NCI-H146 (cell line): ENCODE measurements at places on chromosomes 6 and 20.

DNA sequence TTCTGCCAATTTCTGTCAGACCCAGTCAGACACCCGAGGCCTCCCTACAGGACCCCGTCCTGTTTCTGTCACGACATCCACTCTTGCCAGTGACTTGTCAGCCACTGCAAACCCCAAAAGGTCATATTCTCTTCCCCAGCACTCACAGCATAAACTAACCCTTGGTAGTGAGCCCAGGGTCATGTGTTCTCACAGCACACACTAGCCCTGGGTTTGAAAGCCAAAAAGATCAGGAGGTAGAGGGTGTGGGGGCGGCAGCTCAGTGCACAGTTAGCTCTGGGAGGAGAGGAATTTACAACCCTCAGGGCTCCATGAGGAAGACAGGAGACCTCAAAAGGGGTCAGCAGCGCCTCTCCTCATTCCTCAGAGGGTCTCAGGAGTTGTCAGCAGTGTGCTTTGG lies 9.9 kb upstream of the SNX9 start:
- no peak for DNase-seq

DNA sequence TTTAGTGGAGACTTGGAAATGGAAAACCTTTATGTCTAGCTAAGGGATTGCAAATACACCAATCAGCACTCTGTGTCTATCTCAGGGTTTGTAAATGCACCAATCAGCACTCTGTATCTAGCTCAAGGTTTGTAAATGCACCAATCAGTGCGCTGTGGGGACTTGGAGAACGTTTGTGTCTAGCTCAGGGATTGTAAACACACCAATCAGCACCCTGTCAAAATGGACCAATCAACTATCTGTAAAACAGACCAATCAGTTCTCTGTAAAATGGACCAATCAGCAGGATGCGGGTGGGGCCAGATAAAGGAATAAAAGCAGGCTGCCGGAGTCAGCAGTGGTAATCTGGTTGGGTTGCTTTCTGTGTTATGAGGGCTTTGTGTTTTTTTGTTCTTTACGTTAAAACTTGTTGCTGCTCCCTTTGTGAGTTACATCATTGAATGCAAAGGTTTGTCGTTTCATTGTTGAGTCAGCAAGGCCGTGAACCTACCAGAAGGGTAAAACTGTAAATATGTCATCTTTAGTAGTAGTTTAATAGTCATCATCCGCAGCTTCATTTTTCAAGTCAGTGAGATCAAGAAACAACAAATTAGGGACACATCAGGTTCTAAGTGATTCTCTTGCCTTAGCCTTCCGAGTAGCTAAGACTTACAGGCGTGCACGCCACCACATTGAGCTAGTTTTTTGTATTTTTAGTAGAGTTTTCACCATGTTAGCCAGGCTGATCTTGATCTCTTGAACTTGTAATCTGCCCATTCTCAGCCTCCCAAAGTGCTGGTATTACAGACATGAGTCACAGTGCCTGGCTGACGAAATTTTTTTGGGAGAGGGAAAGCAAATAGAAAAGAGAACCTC lies 22.7 kb upstream of the NUP153 start:
- DNase-seq: no peak

DNA sequence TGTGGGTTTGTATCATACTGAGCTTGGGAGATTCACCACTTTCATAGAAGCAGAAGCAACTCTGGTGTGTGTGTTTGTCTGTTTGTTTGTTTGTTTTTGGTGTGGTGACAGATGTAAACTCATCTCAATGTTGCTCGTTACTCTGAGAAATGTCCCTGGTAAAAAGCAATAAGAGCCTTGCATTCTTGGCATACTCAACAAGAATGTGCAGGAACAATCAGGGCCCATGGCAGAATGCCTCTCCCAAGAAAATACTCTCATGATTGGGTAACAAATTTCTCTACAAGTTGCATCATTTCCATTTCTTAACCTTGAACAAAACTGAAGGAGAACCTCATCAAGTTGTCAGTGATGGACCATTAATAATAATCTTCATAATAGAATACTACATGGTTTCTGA lies 43.0 kb upstream of the PKHD1 start:
- no peak for DNase-seq

- DNase-seq: no peak
Measured at GRCh38 chr6:42158011-42158410, 15.2 kb upstream of the GUCA1A start.

DNA sequence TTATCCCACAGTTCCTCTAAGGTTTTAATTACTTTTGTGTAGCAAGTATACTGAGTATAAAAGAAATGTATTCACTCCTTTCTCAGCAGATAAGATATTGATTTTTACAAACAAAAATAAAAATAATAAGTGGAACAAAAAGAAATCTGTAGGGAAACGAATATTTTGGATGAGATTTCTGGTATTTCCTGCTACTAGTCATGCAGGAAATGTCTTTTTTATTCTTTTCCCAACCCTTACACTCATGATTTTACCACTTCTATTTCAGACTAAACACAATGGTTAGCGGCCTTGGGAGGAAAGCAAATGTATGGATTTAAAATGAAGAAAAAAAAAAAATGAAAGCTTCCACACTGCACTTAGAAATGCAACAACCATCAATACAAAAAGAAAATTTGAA lies 580.5 kb upstream of the MARCKS start:
- no peak for DNase-seq

GRCh38 chr20:32125506-32125905 lies 16.0 kb downstream of the TM9SF4 start:
- no peak for DNase-seq

GRCh38 chr6:52641388-52641787 lies 29.5 kb upstream of the TMEM14A start:
- DNase-seq: no peak

DNA sequence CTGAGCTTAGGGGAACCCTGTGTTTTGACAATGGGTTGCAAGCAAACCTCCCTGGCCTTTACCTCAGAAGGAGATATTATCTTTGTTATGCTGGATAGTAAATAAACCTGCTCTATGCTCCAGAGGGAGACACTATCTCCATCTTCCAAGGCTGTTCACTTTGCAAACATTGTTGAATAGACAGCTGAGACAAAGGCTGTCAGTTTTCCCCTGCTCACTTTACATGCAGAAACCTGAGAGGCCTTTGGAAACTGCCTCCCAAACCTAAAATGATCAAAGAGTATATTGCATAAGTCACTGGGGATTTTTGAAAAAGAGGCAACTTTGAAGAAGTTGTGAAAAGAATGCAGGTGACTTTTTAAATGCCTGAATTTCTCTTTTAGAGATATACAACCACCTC lies 61.6 kb downstream of the MRAP2 start:
- peak; percentile 27 for DNase-seq

DNA sequence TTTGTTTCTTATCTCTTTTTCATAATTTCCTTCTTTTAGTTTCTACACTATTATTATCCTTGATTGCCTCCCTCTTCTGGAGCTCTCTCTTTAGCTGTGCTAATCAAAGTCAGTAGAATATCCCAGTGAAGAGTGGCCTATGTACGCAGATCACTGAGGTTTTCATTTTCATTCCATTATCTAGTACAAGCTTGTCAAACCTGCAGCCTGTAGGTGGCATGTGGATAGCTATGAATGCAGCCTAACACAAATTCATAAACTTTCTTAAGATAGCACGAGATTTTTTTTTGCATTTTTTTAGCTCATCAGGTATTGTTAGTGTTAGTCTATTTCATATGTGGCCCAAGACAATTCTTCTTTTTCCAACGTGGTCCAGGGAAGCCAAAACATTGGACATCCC lies 825.7 kb upstream of the MAP3K7 start:
- no peak for DNase-seq

DNA sequence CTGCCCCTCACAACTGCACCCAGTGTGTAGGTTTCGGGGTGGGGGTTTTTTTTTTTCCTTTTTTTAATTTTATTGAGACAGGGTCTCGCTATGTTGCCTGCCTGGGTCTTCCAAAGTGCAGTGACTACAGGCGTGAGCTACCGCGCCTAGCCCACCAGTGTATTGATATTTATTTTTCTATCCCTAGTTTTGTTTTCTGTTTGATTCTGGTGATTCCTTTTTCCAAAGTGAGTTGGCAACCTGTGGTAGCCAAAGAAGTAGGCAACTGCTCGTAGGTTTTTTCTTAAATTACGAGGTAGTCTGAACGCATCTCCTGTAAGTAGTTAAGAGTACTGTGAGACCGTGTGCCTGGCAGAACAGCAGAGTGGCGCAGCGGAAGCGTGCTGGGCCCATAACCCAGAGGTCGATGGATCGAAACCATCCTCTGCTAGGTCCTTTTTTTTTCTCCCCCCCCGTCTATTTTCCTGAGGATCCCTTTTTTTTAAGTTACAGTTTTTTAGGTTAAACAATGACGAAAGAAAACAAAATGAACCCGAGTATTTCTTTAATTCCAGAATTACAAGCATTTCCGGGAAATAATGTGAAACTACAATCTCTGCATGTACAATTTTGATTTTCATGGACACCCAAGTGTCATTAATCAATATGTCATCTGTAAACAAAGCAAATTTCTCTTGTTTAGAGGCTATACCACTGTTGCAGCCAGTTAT lies 78.7 kb upstream of the BTN3A2 start:
- peak; percentile 62 for DNase-seq

GRCh38 chr6:136114661-136115060 lies 135.4 kb downstream of the MTFR2 start:
- DNase-seq: peak; percentile 60

- DNase-seq: no peak
Measured at GRCh38 chr6:110017306-110017705, 39.2 kb downstream of the GPR6 start.

- DNase-seq: no peak
Measured at GRCh38 chr20:33162753-33163152, 5.2 kb upstream of the BPIFA2 start.

GRCh38 chr6:111871725-111872400 lies 1.4 kb downstream of the FYN start:
- peak; percentile 81 for DNase-seq

GRCh38 chr6:158868890-158869825 lies 50.0 kb upstream of the EZR start:
- peak; percentile 100 for DNase-seq

DNA sequence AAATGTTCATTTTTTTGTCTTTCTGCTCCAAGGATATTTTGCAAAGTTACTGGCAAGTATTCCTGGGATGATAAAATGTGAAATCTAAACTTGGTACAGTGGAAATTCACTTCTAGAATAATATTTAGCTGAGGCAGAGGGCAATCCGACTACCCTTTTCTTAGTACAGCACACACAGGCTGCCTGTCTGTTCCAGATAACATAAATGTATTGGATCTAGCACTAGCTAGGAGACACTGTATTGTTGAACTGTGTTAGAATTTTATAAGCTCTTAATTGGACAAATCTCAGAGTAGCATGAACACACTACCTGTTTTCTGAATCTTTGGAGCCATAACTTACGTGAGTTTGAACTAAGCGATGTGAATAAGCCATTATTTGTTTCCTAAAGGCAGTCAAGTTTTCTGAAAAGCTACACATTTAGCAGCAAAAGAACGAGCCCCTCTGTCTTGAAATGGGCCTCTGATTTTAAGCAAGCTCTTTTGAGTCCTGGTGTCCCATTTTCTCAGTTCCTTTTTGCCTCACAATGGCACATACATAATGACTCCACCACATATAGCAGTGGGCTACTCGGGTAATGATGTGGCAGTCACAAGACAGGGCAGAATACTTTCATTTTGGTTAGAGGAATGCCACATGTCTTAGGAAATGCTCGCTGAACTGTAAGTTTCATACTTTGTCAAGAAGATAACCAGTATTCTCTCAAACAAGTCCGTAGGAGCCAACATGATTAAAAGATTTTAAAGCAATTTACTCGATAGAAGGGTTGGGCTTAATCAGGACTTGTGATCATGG lies 116.5 kb upstream of the ESR1 start:
- DNase-seq: no peak

DNA sequence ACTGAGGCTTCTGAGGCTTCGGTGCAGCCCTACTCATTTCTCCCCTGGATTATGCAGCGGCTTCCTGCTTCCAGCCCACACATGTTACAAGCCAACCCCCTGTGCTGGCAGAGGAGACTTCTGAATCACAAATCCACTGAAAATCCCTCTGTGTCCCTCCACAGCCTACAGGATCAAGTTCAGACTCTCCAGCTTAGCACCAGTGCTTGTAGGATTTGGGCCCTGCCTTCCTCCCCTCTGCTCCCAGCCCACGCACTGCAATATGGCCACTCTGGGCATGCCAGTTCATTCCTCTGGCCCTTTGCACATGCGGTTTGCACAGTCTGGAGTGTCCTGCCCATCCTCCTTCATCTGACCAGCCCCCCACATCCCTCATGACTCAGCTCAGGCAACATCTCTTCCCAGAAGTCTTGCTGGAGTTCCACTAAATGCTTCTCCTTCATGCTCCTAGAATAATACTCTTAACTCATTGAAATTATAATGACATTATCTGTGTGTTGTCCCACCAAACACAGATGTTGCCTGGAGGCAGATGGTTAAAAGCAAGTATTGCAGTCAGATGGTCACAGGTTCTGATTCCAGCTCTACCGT lies 15.9 kb upstream of the MDGA1 start:
- no peak for DNase-seq

- no peak for DNase-seq
Measured at GRCh38 chr20:14859627-14860026, 522.2 kb upstream of the FLRT3 start.

GRCh38 chr20:13220904-13221297 lies at the start of gene ISM1:
TSS of gene ISM1 (plus strand) at chr20:13221274. CDS start at chr20:13221777, 503 bp downstream.
- peak; percentile 39 for DNase-seq

DNA sequence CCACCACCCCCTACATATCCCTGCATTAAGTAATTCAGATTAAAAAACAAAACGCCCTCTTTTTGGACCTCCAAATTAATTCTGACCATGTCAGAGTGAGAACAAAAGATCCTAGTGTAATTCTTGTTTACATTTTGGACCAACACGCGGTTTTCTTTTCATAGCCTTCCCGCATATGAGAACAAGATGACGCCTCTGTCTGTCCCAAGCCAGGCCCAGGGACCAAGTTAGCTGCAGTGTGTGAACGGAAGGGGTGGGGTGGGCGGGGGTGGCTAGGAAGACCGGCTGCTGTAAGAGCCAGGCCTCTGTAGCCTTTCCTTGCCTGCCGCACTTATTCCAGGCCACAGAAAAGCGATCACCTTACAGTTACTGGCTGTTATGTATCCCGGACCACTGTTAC lies 68.0 kb downstream of the PLCG1 start:
- DNase-seq: no peak

DNA sequence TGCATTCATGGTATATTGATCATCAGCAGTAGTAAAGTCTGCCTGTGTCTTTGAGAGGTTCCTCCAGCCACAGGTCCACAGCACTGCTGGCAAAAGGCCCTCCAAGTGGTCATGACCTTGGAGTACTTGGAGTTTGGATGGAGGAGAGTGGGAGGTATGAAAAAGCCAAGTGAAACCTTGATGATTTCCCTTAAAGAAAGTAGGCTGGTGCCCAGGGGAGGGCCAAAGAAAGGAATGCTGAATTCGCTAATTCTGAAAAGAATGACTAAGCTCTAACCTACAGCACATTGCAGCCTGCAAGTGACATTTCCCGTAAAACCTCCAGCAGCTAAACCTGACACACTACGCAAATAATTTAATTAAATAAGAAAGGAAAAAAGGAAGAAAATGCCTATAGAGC lies 223.4 kb upstream of the TAB2 start:
- no peak for DNase-seq

DNA sequence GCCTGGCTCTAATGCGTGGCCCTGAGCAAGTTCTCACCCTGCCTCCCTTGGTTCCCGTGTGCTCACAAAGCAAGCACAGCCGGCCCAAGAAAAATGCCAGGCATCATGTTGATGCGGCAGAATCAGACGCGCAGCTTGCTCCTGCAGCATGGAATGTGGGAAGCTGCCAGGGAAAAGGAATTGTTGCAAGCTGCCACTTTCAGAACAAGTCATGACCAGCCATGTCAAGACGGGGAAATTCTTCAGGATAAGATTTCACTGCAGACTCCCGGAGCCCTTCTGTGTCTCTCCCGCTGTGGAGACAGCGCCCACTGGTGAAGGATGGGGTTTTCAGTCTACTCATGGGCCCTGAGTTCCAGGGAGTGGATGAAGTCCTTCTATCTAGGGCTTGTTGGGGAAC lies 4.6 kb downstream of the DACT2 start:
- no peak for DNase-seq
